Cortex of kidney (tissue), 1 donor: ENCODE measurements at places on chromosomes 6 and 20.

- no peak for DNase-seq
Observed at GRCh38 chr6:169667716-169668115, 34.1 kb downstream of the WDR27 start.

DNA sequence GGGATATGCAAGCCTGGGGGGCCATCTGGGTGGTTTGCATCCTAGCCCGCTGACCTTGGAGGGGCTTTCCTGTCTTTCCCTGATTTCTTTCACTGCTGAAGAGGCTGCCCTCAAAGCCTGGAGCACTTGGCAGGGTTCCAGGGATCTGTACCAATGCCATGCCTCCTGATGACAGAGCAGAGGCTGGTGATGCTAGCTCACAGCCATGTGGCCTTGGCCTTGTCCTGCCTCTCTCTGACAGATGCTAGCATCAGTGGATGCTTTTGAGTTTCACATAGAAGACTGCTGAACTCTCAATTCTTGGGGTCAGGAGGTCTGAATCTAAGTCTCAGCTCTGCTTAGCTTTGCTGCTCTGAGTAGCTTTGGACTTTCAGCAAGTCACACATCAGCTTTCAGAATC is 21.9 kb upstream of the RREB1 start:
- no peak for DNase-seq

- DNase-seq = no peak
Observed at GRCh38 chr20:3935956-3936340, 46.8 kb downstream of the PANK2 start.

DNA sequence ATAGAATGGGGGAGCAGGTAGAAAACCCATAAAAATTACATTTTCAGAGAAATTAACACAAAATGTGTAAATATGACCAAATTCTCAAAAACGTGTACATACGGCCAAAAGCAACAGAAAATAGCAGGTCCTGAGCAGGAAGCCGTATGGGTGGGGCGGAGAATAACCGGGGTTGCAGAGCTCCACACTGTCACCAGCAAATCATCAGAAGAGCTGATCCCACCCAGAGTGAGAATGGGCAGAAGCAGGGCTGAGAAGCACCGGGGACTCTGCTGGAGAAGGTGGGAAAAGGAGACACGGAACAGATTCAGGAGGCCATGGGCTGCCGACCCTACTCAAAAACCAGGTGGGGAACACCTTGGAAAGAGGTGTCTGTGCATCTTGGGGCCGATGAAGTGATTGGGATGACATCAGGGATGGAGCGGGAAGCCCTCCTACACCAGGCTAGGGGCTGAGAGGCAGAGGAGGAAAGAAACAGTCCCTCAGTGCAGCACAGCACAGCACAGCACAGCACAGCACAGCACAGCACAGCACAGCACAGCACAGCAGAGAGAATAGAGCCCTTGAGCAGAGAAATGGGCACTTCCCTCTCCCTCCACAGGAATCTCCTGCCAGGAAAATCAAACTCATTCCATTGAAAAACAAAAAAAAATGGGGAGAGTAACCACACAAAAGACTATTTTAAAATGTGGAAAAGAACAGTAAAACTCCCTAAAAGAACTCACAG is 22.3 kb downstream of the STX7 start:
- no peak for DNase-seq

DNA sequence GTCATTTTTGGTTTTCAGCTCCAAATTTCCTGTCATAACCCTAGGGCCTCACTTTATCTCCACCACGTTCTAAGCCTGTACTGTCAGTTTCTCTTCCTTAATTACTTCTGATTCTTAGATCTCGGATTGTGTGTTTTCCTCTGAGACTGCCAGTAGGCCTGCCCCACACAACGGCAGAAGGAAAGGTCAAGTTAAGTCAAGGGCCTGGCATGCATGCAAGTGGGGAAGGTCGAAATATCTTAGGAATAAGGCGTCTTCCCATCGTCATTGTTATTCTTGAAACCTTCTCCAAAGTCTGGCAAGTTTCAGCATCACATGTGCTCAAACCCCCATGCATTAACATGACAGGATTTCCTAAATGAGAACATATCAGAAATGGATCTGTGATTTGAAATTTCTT is 203.5 kb upstream of the TSHZ2 start:
- no peak for DNase-seq

- no peak for DNase-seq
Observed at GRCh38 chr20:1628621-1629020, 8.8 kb upstream of the SIRPB1 start.

GRCh38 chr6:45803071-45803470 is 212.6 kb downstream of the CLIC5 start:
- DNase-seq = no peak

- DNase-seq = no peak
Observed at GRCh38 chr20:50528804-50529351, 18.7 kb downstream of the PTPN1 start.

DNA sequence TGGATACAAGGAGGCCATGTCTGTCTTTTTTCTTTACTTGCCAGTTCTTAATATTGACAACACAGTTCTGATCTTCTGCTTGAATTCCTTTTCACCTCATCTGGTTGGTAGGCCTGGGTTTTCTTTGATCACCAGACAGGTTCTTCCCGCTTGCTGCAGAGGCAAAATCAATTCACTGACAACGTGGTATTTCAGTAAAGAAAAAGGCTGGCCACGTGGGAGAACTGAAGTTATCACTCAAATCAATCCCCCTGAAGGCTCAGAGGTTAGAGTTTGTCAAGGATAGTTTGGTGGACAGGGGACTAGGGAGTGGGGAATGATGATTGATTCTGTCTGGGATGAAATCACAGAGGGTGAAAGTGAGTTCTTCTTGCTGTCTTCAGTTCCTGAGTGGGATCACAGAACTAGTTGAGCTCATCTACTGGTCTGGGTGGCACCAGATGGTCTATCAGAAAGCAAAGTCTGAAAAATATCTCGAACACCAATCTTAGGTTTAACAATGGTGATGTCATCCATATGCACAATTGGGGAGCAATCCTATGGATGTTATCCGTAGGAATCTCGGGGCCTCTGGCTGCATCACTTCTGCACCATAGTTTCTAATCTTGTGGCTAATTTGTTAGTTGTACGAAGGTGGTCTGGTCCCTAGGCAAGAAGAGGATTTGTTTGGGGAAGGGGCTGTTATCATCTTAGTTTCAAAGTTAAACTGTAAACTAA is 37.3 kb upstream of the OLIG3 start:
- DNase-seq = no peak

GRCh38 chr6:41503827-41504465 is 42.2 kb upstream of the FOXP4 start:
- DNase-seq = no peak

DNA sequence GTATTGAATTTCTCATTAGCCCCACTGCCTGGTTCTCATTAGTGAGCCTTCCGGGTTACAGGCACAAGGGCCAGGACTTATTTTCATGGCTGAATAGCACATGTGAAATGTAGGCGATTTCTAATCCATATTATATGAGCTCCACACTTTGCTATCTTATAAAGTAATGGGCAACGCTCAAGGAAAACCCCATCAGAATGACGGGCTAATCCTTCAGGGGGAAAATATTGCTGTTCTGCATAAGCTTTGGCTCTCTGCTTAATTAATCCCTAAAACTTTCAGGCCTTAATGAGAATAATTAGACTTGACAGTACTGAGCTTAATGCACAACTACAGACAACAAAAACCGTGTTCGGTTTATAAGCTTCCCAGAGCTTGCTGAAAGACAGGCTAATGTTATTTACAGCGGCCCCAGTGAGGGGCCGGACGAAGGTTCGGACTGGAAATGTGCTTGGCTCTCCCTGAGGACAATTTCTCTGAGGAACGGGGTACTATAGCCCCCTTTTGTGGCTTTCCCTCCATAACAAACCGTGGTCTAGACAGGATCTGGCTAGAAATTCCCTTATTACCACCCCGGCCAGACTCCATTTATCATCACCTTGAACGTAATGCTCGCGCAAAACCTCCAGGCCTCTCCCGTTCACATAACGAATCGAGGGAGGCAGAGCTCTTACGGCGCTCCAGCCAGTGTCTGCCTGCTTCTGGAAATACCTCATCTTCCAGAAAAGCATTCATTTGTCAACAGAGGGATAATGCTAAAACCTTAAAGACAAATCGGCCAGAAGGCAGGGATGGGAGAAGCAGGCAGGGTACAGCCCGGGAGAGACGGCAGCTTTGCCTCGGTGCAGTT is 164.5 kb downstream of the CD83 start:
- DNase-seq = no peak

- no peak for DNase-seq
Observed at GRCh38 chr20:36462440-36463211, 78.7 kb upstream of the MYL9 start.

GRCh38 chr6:42165016-42165415 is 8.1 kb upstream of the GUCA1A start:
- no peak for DNase-seq

DNA sequence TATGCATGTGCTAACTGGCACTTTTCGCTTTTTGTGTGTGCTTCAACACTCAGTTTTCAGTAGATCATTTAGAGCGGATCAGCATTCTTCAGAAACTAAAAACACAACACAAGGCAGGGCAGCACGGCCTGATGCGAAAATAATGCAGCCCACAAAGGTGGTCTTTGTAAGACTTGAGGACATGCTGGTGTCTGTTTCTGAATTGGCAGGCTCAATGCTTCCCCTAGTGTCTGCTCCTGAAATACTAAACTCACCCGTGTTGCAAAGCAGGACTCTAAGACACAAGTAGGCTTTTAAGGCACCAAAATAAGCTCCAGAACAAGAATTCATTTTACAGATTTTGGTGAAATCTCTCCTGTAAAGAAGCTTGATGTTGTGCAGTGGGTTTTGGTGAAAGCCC is 676.5 kb downstream of the TENT5A start:
- DNase-seq = no peak

GRCh38 chr20:38301309-38301708 is 2.6 kb upstream of the BPI start:
- no peak for DNase-seq

DNA sequence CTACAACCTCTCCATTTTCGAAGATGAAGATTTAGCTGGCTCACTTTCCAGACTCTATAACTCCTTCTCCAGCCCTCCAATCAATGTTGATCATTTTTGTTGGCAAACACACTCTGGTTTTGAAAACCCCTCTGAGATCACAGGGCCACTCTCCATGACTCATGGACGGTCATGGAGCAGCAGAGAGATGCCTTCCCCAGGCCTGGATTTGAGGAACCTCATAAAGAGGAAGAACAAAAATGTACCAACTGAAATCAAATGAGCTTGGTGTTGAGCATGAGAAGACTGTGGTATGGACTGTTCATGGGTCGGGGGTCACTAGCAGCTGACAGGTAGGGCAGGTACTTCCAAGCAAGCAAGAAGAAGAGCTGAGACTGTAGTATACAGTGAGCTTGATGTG is 112.8 kb upstream of the INSM1 start:
- DNase-seq = no peak

GRCh38 chr20:1945134-1945618 is 48.7 kb downstream of the PDYN start:
- DNase-seq = no peak

GRCh38 chr6:20687494-20687893 is 153.2 kb downstream of the CDKAL1 start:
- DNase-seq = no peak

DNA sequence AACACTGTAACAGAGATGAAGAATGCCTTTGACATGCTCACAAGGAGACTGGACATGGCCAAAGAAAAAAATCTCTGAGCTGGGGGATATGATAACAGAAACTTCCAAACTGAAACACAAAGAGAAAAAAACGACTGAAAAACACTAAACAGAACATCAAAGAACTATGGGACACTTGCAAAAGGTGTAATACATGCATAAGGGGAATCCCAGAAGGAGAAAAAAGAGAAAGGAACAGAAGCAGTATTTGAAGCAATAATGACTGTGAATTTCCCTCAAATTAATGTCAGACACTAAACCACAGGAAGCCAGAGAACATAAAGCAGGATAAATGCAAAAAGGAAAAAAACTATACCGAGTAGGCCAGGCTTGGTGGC is 117.4 kb upstream of the ARID1B start:
- DNase-seq = no peak

DNA sequence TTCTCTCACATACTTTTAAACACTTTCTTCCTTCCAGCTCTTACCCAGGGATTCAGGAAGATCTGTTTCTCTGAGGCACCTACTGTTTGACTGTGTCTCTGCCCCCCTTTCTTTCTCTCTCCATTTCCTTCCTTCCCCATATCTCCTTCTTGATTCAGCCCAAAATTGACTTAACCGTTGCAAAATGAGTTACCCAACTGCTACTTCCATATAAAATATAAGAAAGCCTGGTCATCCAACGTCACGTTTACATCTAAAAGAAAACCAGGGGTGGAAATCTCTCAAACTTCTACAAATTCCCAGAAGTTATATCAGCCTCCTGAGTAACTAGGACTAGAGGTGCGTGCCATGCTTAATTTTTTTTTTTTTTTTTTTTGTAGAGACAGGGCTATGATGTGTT is 95.2 kb upstream of the INSM1 start:
- no peak for DNase-seq

GRCh38 chr20:35648836-35649235 is 15.9 kb downstream of the CPNE1 start:
- DNase-seq = no peak

GRCh38 chr6:87214831-87215230 is 59.5 kb downstream of the ZNF292 start:
- no peak for DNase-seq

DNA sequence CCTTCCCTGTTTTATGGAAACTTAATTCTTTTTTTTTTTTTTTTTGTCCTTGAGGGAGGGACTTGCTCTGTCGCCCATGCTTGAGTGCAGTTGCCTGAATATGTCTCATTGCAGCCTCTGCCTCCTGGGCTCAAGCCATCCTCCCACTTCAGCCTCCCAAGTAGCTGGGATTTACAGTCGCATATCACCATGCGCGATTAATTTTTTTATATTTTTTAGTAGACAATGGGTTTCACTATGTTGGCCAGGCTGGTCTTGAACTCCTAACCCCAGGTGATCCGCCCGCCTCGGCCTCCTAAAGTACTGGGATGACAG is 654 bp downstream of the TMEM14C start:
- DNase-seq = no peak

DNA sequence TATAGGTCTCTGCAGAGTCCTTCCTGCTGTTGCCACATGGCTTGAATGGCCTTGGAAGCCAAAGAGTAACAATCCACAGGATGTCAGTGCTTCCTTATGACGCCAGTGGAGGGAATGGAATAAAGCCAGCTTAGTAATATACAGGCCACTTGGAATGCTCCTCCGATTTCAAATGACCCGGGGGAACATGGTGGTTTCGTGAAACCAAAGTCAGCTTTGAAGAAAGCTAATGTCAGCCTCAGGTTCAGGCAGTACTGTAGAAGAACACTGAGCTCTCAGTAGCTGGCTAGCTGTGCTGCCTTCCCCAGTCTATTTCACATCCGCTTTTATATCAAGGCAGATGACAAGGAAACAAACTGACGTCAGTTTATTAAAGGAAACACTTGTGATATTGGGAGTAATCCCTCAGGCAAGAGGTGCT is 189.1 kb downstream of the DTNBP1 start:
- DNase-seq = no peak

- DNase-seq = no peak
Observed at GRCh38 chr20:47784599-47785310, 526 bp downstream of the SULF2 start.

DNA sequence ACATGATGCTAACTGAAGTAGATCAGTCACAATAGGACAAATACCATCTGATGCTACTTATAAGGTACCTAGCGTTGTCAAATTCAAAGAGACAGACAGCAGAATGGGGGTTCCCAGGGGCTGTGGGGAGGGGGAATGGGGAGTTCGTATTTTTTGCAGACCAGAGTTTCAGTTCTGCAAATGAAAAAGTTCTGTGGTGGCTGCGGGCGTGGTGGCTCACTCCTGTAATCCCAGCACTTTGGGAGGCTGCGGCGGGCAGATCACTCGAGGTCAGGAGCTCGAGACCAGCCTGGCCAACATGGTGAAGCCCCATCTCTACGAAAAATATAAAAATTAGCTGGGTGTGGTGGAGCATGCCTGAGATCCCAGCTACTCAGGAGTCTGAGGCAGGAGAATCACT is 68.1 kb downstream of the SLC22A23 start:
- DNase-seq = no peak
